ENCODE measurements at places on chromosomes 7 and 10.

DNA sequence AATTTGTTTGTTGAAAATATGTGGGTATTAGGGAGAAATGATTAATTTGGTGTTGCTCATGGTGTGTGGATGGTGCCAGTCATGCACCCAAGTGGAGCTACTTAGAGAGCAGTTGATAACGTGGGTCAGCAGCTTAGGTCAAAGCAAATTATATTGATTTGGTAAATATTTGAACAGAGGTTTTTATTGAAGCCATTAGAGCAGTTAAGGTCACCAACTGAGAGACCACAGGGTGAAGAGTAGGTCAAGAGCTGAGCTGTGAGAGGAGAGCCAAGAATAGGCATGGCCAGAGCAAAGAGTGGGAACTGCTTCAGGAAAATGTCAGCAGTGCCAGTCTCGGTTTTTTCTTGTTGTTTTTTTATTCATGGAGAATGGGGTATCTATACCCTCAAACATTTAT is 97.9 kb downstream of the TMEM168 start:
- no peak for DNase-seq

- DNase-seq = peak; percentile 71
Observed at GRCh38 chr7:142104550-142105527, 6.7 kb upstream of the MGAM2 start.

GRCh38 chr10:100357059-100357858 is 10.2 kb downstream of the SCD start:
- DNase-seq = no peak

GRCh38 chr7:100585511-100586265 is at the start of gene LRCH4:
TSS of gene LRCH4 (minus strand) at chr7:100586129. CDS start at chr7:100586100, 29 bp downstream.
- DNase-seq = peak; percentile 54

DNA sequence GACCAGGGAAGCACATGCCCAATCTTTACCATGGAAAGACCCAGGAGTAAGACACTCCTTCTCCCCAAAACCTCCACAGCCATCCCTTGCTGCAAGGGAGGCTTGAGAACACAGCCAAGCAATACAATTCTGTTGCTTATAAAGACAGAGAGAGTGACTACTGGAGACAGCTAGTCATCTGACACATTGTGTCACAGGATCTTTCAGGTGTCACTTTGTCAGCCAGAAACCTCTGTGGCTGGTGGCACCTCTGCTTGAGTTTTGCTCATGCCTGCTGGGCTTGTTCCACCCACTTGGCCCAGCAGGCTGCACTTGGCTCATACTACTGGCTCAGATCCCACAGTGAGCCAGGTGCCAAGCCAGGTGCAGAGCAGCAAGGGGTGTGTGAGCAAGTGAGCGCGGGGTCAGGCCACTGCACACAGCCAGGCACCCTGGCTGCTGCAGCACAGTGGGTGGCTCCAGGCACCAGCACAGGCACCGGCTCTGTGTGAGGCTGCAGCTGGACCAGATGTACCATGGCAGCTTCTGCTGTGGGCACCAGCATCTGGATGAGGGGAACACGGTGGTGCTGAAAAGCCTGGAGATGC is 12.4 kb upstream of the PRLHR start:
- peak; percentile 9 for DNase-seq

DNA sequence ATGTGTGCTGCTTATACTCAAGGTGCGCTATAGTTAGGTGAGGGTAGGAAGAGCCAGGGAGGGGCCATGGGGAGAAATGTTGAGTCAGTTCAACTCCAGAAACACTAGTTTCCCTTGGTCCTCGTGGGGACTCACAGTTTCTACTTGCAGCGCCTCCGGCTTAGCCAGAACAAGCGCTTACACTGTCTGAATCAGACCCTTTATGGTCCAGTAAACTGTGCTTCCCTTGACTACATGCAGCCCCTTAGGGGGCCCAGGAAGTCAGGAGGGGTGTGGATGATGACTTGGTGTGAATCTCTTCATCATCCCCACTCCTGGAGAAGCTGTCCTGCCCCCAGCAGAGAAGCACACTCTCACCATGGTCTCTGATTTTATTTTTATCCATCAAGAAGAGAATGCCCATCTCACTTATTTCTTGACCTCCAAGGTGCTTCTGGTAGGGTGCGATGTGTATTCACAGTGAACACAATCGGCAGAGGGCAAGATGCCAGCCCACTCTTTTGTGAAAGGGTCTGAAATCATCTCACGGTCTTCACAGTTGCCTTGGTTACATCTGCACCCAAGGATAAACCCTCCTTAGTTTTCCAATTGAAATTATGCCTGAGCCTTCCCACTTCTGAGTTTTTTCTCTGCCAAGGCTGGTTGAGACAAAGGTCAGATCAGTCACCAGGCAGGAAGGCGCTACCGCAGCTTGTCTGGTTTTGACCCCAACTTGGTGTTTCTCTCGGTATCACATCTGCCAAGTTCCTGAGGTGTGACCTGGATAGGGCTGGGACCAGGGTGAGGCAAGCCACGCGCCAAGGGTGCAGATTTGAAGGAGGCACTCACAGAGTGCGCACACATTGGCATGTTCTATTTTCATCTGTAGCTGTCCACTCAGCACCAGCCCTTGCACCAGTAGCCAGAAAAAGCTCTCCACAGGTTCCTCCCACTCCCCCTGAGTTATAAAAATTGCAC is 62.7 kb upstream of the LRRC4 start:
- DNase-seq = no peak

GRCh38 chr7:88321694-88322093 is 15.0 kb upstream of the STEAP4 start:
- no peak for DNase-seq

DNA sequence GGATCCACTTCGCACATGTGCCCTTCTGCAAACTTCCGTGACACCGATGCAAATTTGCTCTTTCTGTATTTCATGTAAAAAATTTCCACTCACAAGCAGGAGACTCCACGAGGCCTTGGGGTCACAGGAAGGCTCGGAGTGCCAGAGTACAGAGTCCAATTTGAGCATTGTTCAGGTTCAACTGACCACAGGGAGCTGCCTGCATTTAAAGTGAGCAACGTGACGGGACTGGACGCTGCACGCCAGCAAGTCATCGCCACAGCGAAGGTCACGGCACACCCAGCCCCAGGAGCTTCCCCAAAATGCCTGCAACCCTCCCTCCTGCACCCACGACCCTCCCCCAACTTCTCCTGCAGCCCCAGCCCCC is 41.5 kb upstream of the NKX6-2 start:
- no peak for DNase-seq

DNA sequence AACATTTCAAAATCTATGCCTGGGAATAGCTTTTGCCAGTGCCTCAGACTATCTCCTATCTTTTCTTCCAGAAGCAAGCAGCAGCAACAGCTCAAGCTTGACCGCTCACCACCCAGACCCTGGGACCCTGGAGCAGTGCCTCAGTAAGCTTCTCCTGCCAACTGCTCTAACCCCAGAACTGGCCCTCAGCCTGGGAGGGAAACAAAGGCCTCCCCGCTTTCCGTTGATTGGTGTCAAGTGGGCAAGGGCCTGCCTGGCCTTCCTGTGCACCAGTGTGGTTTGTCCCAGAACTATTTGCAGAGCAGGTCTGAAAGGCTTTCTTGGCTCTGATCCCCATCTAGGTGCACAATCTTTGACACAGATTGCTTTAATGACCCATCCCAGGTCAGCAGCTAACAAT is 3.3 kb upstream of the ATP6V0A4 start:
- DNase-seq = no peak

GRCh38 chr10:69104994-69105790 is 17.3 kb downstream of the SRGN start:
- DNase-seq = no peak

- DNase-seq = no peak
Observed at GRCh38 chr7:93226310-93226709, at the start of gene HEPACAM2. TSS of gene HEPACAM2 (minus strand) at chr7:93226469.

- no peak for DNase-seq
Observed at GRCh38 chr7:29033584-29033983, 75.5 kb upstream of the TRIL start.

GRCh38 chr10:93707623-93708022 is 5.2 kb upstream of the FRA10AC1 start:
- DNase-seq = no peak

DNA sequence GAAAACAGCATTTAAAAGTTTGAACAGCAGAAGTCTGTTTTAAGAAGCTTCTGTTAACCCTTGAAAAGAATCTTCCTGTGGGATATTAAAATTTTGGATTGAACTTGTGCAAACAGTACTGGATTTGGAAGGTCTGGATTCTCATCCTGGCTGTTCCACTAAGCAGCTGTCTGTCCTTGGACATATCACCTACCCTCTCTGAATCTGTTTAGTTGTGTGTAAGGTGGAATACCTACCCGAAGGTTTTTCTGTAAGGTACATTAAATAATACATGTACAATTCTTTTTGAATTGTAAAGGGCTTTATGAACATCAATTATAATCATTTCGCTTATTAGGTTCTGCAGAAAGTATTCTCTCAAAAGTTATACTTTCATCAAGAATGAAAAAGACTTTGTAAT is 2.2 kb downstream of the PDCD4 start:
- no peak for DNase-seq

- DNase-seq = no peak
Observed at GRCh38 chr7:127953423-127954356, 77.5 kb downstream of the LRRC4 start.

DNA sequence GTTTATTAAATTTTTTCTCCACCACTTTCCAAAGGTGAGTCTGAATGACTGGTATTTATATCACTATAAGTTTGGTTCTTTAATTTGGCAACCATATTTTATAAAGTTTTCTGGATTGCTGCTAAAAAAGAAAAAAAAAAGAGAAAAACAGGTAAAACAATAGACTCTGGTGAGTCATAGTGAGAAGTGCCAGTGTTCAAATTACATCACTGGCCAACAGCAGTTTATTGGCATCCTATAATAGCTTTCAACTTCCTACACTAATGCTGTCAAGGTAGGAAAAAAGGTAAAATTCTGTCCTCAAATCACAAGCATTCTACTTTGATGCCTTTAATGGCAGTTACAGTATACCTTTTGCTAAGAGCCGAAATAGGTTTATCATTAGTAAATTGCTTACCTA is 808.8 kb downstream of the GRM8 start:
- DNase-seq = peak; percentile 58

GRCh38 chr10:78559661-78560340 is 509.0 kb upstream of the ZMIZ1 start:
- DNase-seq = no peak

- DNase-seq = no peak
Observed at GRCh38 chr10:7438196-7438986, 27.6 kb upstream of the SFMBT2 start.

- DNase-seq = no peak
Observed at GRCh38 chr10:308572-309085, 173.4 kb downstream of the ZMYND11 start.

GRCh38 chr7:22812353-22812752 is 10.3 kb downstream of the TOMM7 start:
- no peak for DNase-seq

GRCh38 chr7:44242091-44242490 is 41.3 kb downstream of the YKT6 start:
- no peak for DNase-seq

DNA sequence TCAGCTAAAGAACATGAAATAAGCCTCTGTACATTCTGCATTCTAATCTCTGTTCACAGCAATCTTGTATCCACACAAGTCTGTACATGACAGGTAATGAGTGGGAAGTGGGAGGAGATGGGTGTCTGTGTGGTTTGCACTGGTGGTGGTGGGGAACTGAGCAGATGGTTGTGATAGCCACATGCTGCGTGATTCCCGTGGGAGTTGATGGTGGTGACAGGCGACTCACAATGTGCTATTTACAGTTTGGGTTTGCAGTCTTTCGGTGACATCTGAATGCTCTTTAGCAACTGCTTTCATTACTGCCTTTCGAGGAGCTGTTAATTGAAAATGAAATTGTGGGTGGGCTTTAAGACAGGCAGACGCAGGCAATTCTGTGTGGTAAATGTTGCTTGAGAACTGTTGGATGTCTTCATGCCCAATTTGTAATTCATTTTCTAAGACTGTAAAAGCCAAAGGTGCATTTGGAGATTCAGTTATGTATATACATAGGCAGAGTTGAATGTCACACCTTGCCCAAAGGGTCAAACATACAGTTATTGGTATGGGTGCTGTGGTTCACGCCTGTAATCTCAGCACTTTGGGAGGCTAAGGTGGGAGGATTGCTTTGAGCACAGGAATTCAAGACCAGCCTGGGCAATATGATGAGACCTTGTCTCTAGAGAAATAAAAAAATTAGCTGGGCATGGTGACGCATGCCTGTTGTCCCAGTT is 308.2 kb downstream of the AUTS2 start:
- DNase-seq = no peak

DNA sequence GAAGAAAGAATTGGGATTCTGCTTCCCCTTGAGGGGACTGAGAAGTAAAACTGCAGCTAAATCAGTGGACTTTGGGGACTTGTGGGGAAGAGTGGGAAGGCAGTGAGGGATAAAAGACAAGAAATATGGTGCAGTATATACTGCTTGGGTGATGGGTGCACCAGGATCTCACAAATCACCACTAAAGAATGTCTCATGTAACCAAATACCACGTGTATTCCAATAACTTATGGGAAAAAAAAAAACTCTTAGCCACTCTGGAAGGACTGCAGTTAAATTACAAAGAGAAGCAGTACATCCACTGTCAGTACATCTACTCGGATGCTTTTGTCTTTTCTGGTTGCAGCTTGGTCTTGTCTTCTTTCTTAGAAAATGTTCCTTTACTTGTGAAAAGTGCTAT is 27.4 kb upstream of the GOT1 start:
- DNase-seq = no peak

DNA sequence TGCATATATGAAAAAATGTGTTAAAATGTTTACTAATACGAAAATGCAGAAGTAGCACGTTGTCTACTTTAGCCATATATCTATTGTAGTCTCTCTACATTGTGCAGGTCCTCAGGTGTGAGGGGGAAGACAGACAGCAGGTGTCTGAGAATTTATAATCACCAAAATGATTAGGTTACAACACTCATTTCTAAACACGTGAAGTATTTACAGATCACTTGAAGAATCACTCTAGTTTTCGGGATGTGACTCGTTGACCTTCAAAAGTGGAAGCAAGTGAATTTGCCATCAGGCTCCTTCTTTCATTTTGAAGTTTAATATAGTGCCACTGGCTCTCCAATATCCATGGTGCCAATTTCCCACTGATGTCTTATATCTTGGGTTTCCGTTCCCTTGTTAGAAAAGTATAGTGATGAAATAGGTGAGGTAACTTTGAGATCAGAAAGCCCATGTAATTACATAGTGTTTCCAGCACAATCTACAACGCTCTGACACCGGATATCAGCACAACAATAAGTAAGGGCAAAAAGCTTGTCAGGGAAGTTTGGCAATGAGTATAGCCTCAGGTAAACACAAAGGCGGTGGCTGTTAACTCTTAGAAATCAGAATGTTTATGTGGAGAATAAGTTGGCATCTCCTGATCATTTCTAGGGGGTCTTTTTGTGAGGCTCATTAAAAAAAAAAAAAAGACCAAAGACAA is 57.5 kb upstream of the SP4 start:
- DNase-seq = no peak
